ENCODE measurements at places on chromosomes 3 and 15. TPM values are rescaled to one million over a fixed set of nuclear protein-coding genes. Genes with fewer than 3 reads are reported as not detected.

Gene TMEM45A
- 10.7 TPM for total RNA-seq

Gene CCR9
- total RNA-seq = not detected

Gene AQP9
- not detected for total RNA-seq

Gene FRMD5
- total RNA-seq = 1.5 TPM

Gene ITIH3
- 0.22 TPM for total RNA-seq

- no peak for DNase-seq
These were observed 36.1 kb upstream of the PFN2 start for GRCh38 chr3:150006794-150007193.

DNA sequence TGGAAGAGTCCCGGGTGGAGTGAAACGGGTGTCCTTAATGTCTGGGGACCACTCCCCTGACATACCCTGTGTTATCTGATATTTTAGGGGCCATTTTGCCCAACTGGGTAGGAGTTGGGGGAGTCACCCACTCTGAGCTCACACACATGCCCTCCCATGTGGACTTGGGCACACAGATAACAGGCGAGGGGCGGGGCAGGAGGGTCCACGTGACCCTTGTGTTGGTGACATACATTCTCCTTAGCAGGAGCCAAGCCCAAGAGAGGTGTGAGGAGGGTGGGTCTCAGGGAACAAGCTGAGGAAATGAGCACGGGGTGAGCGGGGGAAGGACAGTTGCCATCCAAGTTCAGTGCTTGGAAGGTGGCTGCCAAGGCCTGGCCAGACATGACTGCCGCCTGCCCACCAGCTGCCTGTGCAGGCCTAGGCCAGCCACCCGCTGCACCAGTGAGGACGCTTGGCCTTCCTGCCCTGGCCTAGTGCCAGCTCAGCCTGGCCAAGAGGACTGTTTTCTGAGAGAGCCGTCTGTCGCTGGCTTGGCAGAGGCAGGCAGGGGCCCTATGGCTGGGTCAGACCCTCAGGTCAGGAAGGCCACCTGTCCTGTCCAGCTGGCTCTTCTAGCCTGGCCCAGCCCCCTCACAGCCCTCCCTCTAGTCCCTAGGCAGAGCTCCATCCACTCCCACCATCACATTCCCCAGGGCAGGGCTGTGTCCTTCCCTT lies 31.3 kb upstream of the TMEM115 start:
- DNase-seq = peak; percentile 70

DNA sequence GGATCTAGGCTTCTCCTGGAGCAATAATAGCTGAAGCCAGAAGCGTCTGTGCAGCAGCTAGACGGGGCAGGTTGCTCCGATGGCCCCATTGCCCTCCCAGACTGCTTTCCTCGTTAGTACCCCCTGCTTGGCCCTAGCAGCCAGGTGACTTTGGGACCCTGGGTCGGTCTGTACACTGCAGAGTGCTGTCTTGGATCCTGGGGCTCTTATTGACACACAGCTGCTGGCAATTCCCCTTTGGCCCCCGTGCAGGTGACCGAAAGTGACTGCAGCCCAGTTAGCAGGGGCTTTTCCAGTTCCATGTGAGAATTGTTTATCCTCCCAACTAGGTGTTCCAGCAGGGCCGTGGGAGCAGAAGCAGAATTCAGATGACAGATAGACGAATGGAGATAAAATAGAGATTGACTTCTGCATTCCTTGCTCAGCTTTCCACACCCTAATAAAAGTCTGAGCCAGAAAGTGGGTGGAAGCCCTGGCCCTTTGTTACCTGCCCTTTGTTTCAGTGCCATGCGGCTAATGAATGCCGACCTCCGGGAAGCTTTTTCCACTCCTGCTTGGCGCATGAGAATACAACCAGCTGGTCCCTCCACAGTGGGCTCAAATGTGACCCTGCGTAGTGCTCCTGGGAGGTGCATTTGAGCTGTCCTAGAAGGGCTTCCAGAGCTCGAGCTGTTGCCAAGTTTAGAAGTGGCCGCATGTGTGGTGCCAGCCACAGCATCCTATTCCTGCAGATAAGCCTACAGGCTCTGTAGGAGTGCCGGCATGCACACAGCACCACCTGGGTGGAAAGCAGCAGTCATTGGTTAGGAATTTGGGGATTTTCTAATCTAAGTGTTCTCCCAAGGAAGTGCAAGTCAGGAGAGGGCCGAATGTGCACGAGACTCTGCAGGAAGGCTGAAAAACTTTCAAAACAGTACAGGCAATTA lies 94.4 kb downstream of the SLCO3A1 start:
- peak; percentile 27 for DNase-seq

- DNase-seq = peak; percentile 79
These were observed 485 bp downstream of the CELF6 start for GRCh38 chr15:72319360-72319984.

DNA sequence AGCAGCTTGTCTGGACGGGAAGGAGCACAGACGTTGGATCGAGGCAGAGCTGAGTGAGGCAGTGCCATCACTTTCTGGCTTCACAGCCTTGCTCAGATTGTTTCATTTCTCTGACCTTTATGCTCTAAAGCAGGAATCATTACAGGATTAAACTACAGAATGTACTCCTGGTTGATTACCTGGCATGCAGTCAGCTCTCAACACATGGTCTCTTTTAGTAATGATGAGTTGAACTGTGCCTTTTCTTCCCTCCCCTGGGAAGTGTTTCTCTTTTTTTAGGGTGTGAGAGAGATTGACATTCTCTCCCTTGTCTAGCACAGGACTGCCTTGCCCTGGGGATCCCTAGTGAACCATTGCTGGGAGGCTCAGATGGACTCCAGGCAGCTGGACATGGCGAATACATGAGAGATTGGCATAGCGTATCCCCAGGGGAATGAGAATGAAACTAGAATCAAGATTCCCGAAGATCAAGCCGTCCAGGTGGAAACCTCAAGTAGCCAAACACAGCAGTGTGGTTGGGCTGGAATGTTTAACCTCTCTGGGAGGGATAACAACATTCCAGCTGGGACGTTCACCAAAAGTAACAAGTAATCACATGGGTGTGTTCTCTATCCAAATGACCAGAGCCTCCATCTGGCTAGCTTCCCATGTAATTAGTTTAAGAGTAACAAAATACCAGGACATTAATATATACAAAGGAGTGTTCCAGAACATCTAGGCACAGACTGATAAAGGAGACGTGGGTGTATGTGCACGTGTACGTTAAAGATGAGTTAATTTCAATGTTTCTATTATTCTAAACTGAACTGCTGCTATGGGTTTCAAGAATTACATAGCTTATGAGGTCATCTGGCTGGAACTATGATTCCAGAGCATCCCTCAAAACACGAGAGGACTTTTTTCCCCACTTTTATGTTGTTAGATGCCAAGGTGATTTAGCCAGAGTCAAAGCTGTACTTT lies 118.6 kb upstream of the NR2E3 start:
- DNase-seq = no peak

- no peak for DNase-seq
These were observed 270.2 kb upstream of the CHRM5 start for GRCh38 chr15:33698126-33698525.

GRCh38 chr3:27307566-27307965 lies 61.6 kb downstream of the NEK10 start:
- no peak for DNase-seq
